NCI-H187 (cell line): ENCODE measurements at places on chromosomes 12 and 14.
A peak's percentile ranks its signal among the peaks of the same experiment; 100 is the strongest.

DNA sequence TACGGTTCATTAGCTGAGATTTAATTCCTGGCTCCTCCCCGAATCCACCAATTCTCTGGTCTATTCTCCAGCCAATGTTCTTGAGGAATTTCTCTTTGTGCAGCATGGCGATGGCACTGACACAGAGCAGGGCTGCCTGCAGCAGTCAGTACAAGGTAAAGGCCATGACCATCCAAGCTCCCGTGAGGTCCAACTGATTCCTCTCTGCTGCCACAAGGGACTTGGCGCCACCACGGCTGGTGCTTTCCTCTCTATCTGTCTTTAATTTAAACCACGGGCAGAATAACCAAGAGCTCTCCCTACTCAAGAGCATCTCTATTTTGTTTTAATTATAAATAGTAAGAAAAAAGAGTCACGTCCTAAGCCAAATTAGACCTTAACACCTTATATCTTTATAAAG, 12.1 kb downstream of the TMEM116 start:
- no peak for DNase-seq

- no peak for DNase-seq
Observed at GRCh38 chr12:29581631-29582030, 84.1 kb upstream of the OVCH1 start.

DNA sequence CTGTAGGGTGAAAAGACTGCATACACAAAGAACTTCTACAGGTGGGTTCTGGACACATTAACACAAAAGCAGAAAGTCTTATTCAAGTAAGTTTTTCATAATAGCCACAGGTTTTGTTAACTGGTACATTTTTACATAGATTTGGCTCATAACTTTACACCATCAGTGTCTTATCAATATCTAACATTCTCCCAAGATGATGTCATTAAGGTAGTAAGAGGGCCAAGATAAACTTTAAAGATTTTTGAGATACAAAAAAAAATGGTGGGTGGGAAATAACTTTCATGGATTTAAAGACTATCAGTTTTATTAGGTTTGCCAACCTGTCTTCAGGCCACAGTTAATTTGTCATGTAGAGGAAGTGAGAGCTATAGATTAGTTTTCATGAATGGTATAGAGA, 1.7 kb downstream of the SUPT16H start:
- DNase-seq = no peak

- no peak for DNase-seq
Observed at GRCh38 chr12:85568395-85569103, 267.7 kb downstream of the RASSF9 start.

DNA sequence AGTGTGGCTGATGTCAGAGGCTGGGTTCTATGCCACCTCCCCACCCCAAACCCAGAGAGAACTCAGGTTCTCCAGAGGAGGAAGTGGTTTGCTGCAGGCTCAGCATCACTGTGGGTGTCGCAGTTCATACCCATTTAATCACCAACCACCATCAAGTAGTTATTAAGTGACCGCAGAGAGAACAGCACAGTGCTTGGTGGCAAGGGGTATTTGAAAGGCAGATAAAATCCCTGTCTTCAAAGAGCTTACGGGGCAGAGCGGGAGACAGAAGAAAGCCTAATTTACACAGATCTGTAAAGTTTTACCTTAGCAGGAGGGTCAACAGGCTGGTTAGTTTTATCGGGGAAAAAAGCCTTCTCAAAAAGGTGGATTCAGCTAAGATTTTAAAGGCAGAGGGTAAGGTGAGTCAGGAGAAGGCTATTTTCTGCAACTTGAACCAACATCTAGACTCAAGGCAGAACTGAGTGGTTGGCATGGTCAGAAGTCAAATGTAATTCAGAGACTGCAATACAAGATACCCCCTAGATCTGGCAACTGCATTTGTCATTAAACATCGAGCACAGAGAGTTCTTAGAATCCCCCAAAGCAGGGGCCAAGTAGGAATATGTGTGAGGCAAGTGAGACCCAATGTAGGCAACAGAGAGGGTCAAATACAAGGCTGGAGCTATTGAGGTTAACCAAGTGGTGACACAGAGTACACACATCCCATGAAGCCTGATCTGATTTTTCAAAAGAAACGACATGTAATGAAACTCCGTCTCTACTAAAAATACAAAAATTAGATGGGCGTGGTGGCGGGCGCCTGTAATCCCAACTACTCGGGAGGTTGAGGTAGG, 13.2 kb downstream of the PXN start:
- no peak for DNase-seq

- DNase-seq = peak; percentile 88
Observed at GRCh38 chr12:108640802-108641445, 7.2 kb upstream of the SELPLG start.

- no peak for DNase-seq
Observed at GRCh38 chr12:130961921-130962451, 8.3 kb downstream of the ADGRD1 start.
